GM23248 (cell line): ENCODE measurements at places on chromosomes 7 and 10. TPM values are rescaled to one million over a fixed set of nuclear protein-coding genes. Genes with fewer than 3 reads are reported as not detected.

The TMEM140 gene
- total RNA-seq, result 1.6 and 4.4 TPM in 2 replicates

The MRLN gene
- not detected in 2 replicates for total RNA-seq

The PLAU gene
- total RNA-seq, result 13.3 and 13.8 TPM in 2 replicates

DNA sequence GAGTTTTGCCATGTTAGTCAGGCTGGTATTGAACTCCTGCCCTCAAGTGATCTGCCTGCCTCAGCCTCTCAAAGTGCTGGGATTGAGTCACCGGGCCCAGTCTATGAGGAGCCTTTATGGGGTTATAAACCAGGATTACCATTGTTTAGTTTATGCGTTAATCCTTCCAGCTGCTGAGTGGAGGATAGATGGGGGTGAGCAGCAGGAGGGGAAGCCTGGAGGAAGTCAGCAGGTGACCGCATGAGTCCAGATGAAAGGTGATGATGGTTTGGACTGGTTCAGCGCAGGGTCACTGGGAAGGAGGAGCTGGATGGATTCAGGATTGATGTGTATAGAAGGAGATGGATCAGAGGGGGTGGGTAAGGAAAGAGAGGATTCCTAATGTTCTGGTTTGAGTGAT is 197.1 kb downstream of the ADAM12 start:
- no peak overlapping the region for H3K27ac ChIP-seq
- no peaks in the 10 kb centered on the region for H3K36me3 ChIP-seq
- no peak overlapping the region for H3K4me3 ChIP-seq
- H3K4me1 ChIP-seq, result no peaks in the 10 kb centered on the region

DNA sequence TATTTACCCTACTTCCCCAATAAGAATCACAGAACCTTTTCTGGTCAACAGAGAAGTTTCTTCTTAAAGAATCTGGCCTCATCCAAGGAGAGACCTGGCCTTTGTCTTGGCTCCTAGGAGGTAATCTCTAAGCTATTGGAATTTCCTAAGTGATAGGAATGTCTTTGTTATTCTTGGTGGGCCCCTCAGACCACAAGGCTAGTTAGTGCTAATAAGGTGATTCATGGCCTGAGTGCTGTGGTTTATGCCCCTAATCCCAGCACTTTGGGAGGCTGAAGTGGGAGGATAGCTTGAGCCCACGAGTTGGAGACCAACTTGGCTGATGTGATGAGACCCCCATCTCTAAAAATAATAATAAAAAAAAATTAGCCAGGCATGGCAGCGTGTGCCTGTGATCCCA is 60.0 kb upstream of the CYP2C18 start:
- H3K4me1 ChIP-seq, result no peaks in the 10 kb centered on the region
- no peak for DNase-seq
- no peaks in the 10 kb centered on the region for H3K36me3 ChIP-seq
- no peaks in the 10 kb centered on the region for H3K27me3 ChIP-seq

DNA sequence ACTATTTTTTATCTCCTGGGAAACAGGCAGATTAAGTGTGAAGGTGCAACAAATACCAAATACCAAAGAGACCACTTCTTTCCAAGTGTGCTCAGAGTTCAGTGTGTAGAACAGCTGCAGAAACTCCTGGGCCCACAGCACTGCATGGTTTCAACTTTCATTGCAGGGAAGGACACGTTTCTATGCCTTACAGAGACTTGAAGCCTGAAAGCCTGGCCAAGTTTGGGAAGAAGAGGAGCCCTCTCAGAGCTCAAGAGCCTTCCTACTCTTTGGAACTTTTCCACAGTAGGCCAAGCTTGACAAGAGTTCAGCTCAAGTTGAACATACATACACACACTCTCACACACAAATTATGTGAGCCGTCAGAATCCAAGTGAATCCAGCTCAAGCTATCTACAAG is 2.5 kb downstream of the HOXA4 start:
- no peak for DNase-seq
- H3K27me3 ChIP-seq, result no peaks in the 10 kb centered on the region
- peaks cover 9% of the 10 kb centered on the region for H3K4me1 ChIP-seq
- no peak overlapping the region for H3K4me3 ChIP-seq
- H3K36me3 ChIP-seq, result no peaks in the 10 kb centered on the region
